ENCODE measurements at places on chromosomes 1 and 21. TPM values are rescaled to one million over a fixed set of nuclear protein-coding genes. Genes with fewer than 3 reads are reported as not detected.

Gene LRRN2
- 1.4 TPM for total RNA-seq

Gene BARHL2
- not detected for total RNA-seq

Gene ADAMTS1
- 56.7 TPM for total RNA-seq

- DNase-seq, result no peak
Measured at GRCh38 chr1:77038000-77038399, 170.7 kb downstream of the ST6GALNAC5 start.

DNA sequence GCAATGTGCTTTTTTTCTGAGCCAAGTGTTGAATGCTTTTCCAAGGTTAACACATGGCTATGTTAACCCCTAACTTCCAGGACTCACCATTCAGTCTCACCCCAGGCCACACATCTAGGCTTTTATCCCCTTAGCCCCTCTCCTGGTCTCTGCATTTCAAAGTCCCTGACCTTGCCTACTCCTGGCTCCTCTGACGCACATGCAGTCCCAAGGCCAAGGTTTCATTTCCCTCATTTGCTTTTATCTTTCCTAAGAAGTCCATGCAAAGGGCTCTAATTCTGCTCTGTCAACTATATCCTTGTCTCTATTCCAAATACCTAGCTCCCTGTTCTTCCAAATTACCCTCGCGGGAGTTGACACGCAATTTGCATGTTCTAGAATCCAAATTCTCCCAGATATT, 25.4 kb downstream of the SLC30A10 start:
- DNase-seq, result no peak

- DNase-seq, result no peak
Measured at GRCh38 chr1:85867189-85867588, 159.0 kb upstream of the ZNHIT6 start.

DNA sequence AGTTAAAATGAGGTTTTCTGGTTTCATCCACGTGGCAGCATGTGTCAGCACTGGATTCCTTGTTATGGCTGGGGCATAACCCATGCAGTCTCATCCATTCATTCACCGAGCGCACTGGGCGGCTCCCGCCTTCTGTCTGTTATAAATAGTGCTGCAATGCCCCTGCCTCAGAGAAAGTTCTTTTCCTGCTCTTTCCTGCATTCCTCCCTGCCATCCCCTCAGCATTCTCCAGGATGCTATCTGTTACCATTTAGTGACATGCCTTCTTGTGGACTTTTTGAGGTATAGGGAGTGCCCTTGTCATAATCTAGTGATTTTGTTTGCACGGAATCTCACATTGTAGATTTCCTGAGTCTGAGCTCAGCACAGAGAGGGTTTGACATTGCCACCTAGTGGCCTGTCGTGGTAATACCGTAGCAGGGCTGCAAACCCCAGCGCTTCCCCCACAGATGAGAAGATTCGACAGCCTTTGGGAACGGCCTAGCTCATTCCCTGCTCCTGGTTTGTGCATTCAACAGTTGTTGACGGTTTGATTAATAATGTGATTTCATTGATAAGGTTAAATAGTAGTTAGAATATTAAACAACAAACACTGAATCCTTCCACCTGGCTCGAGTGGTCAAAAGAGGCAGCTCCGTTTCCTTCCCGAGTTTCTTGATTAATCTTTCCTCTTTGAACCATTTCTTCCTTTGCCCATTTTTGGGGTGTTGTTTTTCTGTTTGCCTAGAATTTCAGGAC, 46.3 kb downstream of the UMODL1 start:
- peak; percentile 67 for DNase-seq

DNA sequence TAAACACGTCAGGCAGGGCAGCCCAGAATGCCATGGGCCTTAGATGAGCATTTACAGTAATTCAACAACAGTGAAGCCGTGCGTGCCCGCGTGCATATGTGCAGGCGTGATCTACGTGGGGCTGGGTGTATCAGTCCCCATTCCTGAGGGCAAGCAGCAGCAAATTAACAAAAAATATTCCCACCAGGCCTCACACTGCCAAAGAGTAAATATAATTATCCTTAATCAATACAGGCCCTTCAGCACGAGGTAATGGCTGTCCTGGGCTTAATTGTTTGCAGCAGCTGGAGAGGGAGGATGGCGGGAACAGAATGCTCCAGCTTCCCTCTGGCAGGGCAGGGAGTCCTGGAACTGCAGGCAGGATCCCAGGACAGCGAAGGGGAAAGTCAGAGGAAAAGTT, 91.8 kb downstream of the DDX20 start:
- no peak for DNase-seq
